HFF-Myc (cell line): ENCODE measurements at places on chromosomes 1 and 21.
A peak's percentile ranks its signal among the peaks of the same experiment; 100 is the strongest.

DNA sequence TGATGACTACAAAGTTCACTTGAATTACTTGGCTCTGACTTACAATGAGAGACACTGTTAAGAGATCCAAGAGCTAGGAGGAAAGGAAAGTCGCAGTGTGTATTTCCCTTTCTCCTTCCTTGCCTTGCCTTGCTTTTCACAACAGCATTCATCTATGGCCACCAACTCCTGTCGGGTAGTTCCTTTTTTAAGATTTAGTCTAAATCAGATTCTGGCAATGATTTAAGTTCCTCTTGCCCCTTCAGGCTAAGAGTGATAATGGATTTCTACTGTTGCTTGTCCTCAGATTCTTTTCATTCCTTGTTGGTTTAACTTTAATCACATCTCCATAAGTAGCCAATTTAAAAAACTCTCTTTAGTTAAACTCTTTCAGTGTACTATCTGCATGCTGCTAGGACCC is 91.9 kb downstream of the GTF2B start:
- no peak for DNase-seq

GRCh38 chr1:18972991-18973390 is 16.5 kb upstream of the IFFO2 start:
- DNase-seq: no peak

DNA sequence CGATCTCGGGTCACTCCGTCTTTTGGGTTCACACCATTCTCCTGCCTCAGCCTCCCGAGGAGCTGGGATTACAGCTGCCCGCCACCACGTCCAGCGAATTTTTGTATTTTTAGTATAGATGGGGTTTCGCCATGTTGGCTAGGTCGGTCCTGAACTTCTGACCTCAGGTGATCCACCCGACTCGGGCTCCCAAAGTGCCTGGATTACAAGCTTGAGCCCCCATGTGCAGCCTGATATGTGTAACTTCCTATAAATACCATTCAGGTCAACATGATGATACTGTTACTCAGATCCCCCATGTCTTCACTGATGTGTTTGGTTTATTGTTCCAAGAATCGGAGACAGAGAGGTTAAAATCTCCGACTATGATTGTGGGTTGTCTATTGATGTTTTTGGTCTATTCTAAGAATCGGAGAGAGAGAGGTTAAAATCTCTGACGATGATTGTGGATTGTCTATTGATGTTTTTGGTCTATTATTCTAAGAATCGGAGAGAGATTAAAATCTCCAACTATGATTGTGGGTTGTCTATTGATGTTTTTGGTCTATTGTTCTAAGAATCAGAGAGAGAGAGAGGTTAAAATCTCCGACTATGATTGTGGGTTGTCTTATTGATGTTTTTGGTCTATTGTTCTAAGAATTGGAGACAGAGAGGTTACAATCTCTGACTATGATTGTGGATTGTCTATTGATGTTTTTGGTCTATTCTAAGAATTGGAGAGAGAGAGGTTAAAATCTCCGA is 17.0 kb downstream of the C1orf159 start:
- no peak for DNase-seq

- no peak for DNase-seq
These were observed 29.6 kb downstream of the TSNAX start for GRCh38 chr1:231557898-231558707.

DNA sequence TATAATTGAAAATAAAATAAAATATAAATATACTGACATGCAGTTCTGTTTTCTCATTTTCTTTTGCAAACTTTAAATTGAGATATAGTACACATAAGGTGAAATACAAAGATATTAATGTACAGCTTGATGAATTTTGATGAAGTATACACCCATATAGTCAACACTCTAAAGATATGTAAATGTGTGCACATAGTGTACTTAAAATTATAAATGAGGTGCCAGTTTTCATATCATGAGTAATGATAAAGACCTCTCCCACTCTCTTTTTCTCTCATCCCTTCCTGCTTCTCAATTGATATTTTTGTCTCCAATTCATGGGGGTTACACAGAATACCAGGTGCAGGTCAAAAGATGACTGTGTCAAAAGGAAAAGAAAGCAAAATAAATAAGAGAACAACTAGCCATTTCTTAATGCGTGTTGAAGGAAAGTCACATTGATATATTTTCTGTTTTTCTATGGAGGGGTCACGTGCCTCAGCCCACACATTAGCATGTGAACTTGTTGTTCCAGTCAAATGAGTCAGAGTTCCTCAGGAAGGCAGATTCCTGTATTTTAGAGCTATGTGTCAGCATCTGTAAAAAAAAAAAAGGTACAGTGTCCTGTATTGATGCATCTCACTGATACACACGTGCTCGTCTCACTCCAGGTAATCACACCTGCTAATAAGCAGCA is 64.3 kb upstream of the HOOK1 start:
- peak; percentile 73 for DNase-seq

- no peak for DNase-seq
These were observed 45.3 kb upstream of the ITPKB start for GRCh38 chr1:226784081-226785049.
